ENCODE measurements at places on chromosomes 2 and 18.

- H3K27me3 ChIP-seq: no peaks in the 10 kb centered on the region
- H3K36me3 ChIP-seq: no peaks in the 10 kb centered on the region
- no peak overlapping the region for H3K27ac ChIP-seq
- H3K4me1 ChIP-seq: no peaks in the 10 kb centered on the region
- DNase-seq: no peak
Observed at GRCh38 chr2:137975280-137976271, 11.3 kb downstream of the HNMT start.

DNA sequence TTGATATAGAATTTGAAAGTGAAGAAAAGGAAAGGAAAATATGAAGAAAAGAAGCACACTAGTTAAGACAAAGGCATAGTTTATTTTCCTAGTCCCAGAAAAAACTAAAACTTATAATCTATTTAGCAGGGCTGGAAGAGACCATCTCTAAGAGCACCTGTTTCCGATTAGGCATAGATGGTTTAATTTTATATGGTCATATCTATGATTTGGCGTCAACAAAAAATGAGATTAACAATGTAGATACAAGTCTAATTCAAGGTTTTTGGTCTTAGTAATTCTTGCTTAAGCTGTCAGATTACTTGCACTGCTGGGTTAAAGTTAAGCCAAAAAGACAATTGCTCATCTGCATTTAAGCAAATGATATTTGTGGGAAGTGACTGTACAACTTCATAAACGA, 502.5 kb upstream of the FSHR start:
- H3K4me3 ChIP-seq: no peak overlapping the region
- no peaks in the 10 kb centered on the region for H3K27me3 ChIP-seq
- H3K4me1 ChIP-seq: no peaks in the 10 kb centered on the region

DNA sequence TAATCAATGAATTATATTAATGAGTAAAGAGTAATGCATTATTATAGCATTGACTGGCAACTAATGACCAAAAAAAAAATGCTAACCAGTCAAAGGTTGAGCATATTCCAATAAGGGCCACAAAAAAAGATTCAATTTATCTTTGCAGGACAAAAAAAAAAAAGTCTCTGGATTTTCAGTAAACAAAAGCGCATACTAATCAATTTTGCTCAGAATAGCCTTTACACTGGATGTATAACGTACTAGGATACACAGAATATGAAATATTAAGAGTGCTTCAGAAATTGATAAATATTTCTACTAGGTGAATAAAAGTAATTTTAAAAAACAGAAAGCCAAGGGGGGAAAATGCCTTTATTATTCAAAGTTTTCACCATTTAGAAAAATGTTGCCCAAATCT, 74.4 kb downstream of the NBAS start:
- H3K27ac ChIP-seq: no peak overlapping the region
- H3K27me3 ChIP-seq: no peaks in the 10 kb centered on the region
- H3K4me3 ChIP-seq: no peak overlapping the region
- H3K4me1 ChIP-seq: peaks cover 2% of the 10 kb centered on the region

- peaks cover 16% of the 10 kb centered on the region for H3K4me1 ChIP-seq
- peaks cover 42% of the 10 kb centered on the region for H3K36me3 ChIP-seq
- DNase-seq: no peak
- no peak overlapping the region for H3K4me3 ChIP-seq
- H3K27ac ChIP-seq: no peak overlapping the region
- H3K27me3 ChIP-seq: no peaks in the 10 kb centered on the region
Observed at GRCh38 chr2:71380665-71381064, 49.1 kb downstream of the ZNF638 start.
